HEK293T (cell line): ENCODE measurements at places on chromosomes 6 and 20.

GRCh38 chr6:107539849-107540464 lies 50.0 kb downstream of the SOBP start:
- DNase-seq = no peak

DNA sequence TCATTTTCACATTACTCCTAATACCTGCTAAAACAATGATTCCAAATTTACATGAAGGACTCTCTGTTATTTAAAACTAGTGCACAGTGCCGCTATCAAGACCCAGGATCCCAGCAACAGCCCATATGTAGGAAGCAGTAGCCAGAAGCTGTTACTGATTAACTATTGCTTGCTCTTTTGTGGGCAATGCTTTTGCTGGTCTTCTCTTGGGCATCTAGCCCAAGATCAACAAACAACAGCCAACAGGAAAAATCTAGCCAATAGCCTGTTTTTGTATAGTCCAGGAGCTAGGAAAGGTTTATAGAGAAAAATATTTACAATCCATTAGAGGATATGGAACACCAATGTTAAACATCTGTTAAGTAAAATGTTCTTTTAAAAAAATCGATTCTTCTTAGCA lies 22.1 kb upstream of the TENT5A start:
- DNase-seq = no peak

DNA sequence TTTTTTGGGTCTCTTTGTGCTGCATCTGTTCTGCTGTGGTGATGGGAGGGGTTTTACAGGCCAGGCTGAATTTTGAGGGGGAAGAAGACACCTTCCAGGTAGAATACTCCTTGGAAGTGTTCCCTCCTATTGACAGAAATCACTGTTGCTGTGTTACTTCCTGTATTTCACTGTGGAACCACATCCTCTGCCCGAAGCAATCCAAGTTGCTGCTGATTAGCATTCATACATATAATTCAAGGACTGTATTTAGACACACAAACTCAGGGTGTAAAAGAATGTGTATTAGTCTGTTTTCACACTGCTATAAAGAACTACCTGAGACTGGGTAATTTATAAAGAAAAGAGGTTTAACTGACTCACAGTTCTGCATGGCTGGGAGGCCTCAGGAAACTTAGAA lies 50.6 kb upstream of the TMEM244 start:
- DNase-seq = no peak

- DNase-seq = no peak
These were observed 130.1 kb downstream of the NFATC2 start for GRCh38 chr20:51412333-51412871.

DNA sequence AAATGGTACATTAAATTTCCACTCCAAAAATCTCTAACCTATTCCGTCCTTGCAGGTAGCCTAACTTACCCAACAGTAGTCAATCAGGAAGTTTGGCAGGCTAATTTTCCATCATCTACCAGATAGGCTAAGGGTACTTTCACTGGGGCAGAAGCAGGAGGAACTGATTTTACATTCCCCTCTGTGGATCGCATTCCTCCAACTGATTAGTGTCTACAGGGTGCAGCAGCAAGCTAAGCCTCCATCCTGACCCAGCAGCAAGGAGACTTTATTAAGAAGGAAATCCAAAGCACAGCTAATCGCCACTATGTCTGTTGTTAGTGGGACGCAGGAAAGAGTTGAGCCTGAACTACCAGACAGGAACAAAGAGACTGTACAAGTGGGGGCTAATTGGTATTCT lies 143.2 kb upstream of the RUNX2 start:
- DNase-seq = no peak

DNA sequence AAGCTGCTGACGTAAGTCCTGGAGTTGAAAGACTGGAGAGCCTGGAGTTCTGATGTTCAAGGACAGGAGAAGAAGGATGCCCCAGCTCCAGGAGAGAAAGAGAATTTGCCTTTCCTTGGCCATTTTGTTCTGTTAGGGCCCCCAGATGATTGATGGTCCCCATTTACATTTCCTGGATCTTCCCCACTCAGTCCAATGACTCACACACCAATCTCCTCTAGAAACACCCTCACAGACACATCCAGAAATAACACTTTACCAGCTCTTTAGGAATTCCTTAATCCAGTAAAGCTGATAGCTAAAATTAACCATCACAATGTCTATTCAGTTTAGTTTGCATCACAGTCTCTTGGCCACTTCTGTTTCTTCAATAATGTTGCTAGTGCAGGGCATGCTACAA lies 260.2 kb upstream of the IRAK1BP1 start:
- DNase-seq = no peak

DNA sequence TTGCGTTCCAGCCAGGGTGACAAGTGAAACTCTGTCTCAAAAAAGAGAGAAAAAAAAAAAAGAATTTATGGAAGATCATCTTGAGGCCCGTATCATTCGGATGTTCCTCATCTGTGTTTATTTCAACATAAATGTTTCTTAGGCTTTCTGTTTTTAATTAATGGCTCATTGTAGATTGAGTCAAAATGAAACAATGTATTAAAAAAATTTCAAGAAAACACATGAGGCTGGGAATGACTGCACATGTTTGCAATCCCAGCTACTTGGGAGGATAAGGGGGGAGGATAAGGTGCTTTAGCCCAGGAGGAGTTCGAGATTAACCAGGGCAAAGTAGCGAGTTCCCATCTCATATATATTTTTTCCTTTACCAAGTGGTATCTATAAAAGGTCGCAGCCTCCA lies 47.3 kb downstream of the ITCH start:
- no peak for DNase-seq

GRCh38 chr6:165573671-165574070 lies 89.4 kb downstream of the PDE10A start:
- peak; percentile 40 for DNase-seq

DNA sequence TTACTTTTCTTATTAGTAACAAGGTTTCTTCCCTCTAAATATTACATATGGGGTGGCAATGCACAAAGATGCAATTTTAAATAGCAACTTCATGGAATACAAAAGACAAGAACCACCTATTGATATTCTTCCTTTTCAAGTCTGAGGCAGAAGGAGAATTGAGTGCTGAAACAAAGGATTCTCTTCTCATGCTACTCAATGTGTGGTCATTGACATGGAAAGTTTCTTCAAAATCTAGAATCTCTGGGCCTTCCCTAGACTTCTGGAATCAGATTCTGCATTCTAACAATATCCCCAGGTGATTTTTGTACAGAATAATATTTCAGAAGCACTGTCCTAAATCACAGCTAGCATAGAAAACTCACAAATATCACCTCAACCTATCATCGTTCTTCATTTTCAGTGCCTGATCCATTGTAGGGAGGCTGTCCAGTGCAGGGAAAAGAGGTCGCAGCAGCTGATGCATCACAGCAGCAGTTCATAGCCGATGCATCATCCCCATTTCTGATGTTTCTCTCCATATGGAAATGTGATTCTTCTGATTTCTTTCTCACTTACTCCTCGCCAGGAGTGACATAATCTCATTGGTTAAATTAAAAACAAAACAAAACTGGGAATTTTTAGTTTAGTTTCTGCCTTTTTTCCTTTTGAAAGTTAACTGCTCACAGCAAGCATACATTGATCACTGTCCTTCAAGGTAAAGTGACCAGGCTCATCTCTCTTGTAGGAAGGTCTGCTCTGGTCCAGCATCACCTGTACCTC lies 139.5 kb upstream of the FAM83B start:
- no peak for DNase-seq

DNA sequence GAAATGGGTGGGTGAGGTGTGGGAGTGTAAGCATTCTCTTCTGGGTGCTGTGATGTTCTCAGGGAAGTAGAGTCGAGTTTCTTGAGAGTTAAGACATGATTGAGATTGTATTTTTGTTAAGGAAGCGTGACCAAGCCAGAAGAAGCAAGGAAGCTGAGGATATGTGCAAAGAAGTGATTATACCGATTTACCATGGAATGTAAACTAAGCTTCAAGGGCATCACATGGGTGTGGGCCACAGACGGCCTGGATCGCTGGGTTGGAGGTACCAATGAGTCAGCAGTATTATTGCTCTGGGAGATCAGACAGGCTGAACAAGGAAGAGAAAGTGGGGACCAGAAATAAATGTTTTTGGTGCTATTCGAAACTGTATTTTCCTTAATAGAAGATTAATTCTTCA lies 184.1 kb upstream of the GMDS start:
- DNase-seq = no peak

- DNase-seq = no peak
These were observed 76.8 kb downstream of the ERMARD start for GRCh38 chr6:169828176-169828575.

GRCh38 chr6:52286798-52287432 lies 2.4 kb upstream of the MCM3 start:
- DNase-seq = peak; percentile 53

GRCh38 chr6:122323361-122323760 lies 76.1 kb upstream of the HSF2 start:
- no peak for DNase-seq

DNA sequence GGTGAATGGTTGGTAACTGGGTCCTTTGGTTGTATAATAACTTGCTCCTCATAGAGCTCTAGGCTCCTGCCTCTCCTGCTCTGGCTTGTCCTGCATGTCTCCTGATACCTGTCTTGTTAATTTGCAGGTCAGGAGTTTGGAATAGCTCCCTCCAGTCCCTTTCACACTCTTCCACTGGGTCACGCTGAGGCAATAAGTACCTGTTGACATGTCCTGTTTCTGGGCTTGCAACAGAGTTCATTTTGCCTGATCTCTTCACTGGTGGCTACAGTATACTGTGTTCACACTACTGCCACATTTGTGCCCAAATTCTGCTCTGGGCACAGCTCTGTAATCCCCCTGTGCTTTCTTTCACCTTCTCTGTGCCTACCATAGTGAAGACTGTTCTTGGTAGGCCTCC lies 25.4 kb upstream of the C20orf144 start:
- DNase-seq = no peak

GRCh38 chr6:39005774-39006173 lies 42.8 kb upstream of the GLP1R start:
- no peak for DNase-seq

DNA sequence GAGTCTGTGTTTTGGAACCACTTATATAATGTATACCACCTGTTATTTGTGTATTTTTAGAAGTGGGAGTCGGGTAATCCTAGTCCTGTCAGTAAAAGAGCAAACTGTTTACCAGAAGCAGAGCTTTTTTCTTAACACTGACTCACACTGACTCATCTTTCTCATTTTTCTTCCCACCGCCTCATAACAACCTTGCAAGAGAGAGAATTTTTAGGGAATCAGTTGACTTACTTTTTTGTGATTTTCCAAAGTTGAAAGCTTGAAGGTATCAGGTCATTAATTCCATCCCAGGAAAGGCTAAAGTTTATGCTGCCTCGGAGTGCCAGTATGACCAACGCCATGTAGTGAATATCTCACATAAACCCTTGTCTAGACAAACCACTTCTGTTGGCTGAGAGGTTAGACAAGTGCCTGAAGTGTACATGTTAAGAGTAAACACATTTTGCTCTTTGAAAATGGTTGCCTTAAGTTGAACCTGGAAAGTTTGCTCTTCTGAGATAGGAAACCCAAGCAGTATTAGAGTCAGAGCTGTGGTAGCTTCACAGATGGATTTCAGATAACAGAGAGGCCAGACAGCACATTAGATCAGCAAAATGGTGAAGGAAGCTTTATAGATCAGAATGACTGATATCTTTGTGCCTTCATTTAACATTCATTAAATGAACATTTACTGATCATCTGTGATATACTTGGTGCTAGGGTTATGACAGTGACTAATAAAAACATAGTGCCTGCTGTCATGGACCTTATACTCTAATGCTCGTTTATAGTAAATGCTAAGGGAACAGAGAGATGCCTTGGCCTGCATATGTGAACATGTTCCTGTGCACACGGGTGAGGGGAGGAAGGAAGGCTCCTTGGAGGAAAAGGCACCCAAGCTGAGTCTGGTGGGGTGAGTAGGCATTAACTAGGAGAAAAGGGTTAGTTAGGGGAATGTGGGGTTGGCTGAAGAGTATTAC lies 29.1 kb upstream of the PKIG start:
- DNase-seq = no peak

- no peak for DNase-seq
These were observed 130.1 kb upstream of the ASCC3 start for GRCh38 chr6:101011186-101011585.

- no peak for DNase-seq
These were observed 30.2 kb upstream of the DACT2 start for GRCh38 chr6:168349718-168350210.

- peak; percentile 46 for DNase-seq
These were observed 63.6 kb downstream of the HUS1B start for GRCh38 chr6:593139-593906.

DNA sequence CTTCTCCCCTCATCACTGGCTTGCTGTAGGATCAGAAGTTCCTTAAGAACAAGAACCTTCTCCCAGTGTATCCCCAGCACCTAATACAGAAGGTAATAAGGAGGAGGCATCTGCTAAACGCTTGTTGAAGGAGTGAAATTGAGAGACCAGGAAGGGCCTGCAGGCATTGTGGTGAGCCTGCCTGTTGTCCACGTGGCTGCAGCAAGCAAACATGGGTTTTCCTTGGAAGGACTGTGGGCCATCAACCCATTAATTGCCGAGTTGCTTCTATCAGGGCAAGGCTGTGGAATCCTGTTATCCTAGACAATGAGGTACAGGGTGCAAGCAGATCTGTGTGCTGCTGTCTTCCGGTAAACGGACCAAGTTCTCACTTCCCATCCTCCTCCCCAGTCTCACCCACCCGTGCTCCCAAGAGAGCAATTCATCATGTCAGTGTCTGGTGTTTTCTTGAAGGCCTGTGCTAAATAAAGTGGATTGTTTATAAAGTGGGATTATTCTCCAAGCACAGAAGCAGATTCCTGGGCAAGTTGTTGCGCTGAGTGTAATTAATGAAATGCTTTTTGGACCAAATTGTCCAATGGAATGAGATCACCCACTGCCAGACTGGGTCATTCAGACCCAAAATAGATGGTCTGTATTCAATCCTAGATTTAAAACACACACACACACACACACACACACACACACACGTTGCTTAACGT lies 164.6 kb upstream of the CDYL start:
- DNase-seq = no peak

DNA sequence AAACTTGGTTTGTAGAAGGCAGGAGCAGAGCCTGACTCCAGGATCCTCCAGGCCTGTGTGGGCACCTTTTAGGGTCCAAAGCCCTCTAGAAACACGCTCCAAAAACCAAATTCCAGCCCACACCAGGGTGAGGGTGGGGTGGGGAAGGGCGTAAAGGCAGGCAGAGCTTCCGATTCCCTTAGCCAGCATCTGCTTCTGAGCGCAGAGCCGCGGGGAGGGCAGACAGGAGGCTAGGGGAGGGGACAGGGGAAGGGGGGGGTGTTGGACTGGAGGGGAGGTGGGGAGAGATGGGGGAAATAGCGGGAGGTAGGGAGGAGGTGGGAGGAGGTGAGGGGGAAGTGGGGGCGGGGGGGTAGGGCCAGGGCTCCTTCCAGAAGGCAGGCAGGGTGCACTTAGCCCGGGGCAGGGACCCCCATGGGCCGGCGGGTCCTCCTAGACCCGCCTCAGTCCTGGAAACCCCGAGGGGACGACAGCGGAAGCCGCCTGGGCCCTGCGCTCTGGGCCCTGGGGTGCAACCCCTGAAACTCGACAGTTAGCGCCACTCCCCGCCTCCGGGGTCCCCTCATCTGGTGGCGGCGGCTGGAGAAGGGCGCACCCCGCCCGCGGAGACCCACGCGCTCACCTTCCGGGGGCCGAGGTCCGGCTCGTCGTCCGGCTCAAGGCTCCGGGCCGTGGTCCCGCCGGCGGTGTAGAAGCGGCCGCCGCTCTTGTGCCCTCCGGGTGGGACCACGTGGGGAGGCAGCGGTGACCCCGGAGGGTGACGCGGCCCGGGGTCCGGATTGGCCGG lies 22.0 kb upstream of the FRMD1 start:
- DNase-seq = no peak

- no peak for DNase-seq
These were observed 62.2 kb upstream of the FABP7 start for GRCh38 chr6:122717350-122717749.
